ENCODE measurements at places on chromosomes 4 and X. TPM values are rescaled to one million over a fixed set of nuclear protein-coding genes. Genes with fewer than 3 reads are reported as not detected.

The C4orf54 gene
- total RNA-seq, result not detected

The RAB39B gene
- 0.58 TPM for total RNA-seq

- DNase-seq, result no peak
Observed at GRCh38 chr4:187433141-187433540, 562.4 kb upstream of the ZFP42 start.

GRCh38 chr4:151067316-151067970 is 32.0 kb upstream of the RPS3A start:
- no peak for DNase-seq

DNA sequence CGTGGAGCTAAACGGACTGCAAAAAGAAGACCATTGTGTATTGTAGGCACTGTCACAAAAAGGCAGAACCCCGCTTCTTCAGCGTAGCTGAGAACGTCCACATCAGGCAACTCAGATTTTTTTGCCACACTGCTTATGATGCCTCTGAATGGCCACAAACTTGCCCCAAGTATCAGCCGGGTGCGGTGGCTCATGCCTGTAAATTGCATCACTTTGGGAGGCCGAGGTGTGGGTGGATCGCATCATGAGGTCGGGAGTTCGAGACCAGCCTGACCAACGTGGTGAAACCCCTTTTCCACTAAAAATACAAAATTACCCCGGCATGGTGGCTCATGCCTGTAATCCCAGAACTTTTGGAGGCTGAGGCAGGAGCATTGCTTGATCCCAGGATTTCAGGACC is 14.9 kb upstream of the IL3RA start:
- no peak for DNase-seq

The CXorf49B gene
- not detected for total RNA-seq

The TMEM35A gene
- total RNA-seq, result 2.3 TPM

The C4orf51 gene
- total RNA-seq, result not detected

The CENPE gene
- total RNA-seq, result 0.76 TPM

GRCh38 chr4:26468283-26468949 is 21.9 kb downstream of the CCKAR start:
- DNase-seq, result no peak

GRCh38 chrX:119477812-119478232 is 9.6 kb downstream of the SLC25A5 start:
- no peak for DNase-seq

- DNase-seq, result no peak
Observed at GRCh38 chr4:4735136-4735750, 124.2 kb upstream of the MSX1 start.

- DNase-seq, result no peak
Observed at GRCh38 chrX:19577181-19577810, 62.0 kb upstream of the MAP3K15 start.

The DSPP gene
- total RNA-seq, result not detected

The BGN gene
- total RNA-seq, result 115 TPM

GRCh38 chr4:76955182-76955581 is 5.6 kb downstream of the SEPTIN11 start:
- DNase-seq, result no peak

DNA sequence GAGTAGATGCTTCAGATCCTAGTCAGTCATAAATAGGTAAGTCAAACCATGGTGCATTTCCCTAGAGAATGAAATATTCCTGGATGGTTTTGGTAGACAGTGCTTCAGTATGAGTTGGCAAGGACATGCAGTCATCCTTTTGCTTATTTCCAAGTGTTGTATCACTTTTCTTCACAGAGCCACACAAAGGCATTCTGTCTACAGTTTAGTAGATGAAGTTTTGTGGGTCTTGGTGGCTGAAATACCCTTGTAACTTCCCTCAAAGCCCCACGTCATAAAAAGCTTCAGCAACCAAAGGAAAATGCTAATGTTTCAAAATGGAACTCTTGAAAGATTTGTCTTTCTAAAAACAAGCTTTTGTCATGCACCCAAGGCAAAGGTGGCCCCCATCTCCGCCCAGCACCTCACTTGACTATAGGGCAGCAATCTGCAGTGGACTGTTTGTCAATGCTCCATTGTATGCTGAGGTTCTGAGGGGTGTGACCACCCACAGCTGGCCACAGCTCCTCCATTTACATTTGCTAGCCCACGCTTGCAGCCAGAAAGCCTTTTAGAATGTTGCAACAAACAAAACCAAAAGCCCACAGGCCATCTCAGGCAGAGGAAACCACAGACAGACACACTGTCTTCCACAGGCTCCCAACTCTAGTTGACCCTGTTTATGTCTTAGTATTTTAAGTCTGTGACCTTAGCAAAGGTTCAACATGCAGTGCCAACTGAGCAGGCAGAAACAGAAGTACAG is 87.1 kb upstream of the FAM9C start:
- DNase-seq, result no peak

DNA sequence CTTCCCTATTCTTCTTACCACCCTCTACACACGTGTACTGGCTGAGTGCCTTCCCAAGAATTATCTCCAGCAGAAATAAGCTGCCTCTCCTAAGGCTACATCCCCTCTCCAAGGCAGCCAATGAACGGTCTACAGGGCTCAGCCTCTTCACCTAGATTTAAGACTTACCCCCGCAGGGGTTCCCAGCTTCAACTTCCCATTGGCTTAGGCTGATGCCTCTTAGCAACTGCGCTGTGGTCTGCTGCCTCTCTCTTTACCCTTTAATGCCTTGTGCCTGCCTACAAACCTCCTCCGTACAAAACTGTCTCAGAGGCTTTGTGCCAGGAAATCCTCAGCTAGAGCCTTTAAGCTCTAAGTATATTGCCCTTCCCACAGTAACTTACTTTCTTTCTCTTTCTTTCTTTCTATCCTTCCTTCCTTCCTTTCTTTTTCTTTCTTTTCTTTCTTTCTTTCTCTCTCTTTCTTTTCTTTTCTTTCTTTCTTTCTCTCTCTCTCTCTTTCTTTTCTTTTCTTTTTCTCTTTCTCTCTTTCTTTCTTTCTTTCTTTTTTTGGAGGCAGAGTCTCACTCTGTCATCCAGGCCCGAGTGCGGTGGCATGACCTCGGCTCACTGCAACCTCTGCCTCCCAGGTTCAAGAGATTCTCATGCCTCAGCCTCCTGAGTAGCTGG is 15.1 kb upstream of the PIGA start:
- DNase-seq, result no peak

- DNase-seq, result no peak
Observed at GRCh38 chr4:124810827-124811226, 98.3 kb upstream of the ANKRD50 start.

- DNase-seq, result no peak
Observed at GRCh38 chr4:94533405-94534223, 81.9 kb downstream of the PDLIM5 start.
